ENCODE measurements at places on chromosomes 2 and 18. TPM values are rescaled to one million over a fixed set of nuclear protein-coding genes. Genes with fewer than 3 reads are reported as not detected.

CDK15 gene
- 0.16 TPM for total RNA-seq

KANSL3 gene
- total RNA-seq = 42.3 TPM

PROC gene
- total RNA-seq = 0.51 TPM

MDH1 gene
- 259 TPM for total RNA-seq
